NCI-H1930 (cell line): ENCODE measurements at places on chromosomes 5 and 9.

GRCh38 chr9:6923086-6923485 lies 165.3 kb downstream of the KDM4C start:
- DNase-seq, result no peak

DNA sequence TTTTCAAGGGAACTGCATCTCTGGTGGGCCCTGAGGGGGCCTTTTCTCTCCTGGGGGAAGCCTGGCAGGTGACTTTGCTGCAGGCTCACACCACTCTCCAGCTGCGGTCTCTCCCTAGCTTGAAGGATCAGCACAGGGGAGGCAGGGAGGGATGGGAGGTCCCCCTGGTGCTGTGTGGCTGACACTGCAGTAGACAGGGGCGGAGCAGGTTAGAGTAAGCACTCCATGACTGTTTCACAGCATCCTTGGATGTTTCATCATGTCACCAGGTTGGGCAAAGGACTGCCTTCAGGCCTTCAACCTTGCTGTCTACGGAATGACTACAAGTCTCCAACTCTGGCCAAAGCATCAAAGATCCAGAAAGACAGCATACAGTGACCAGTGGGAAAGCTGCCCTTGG lies 470.7 kb downstream of the CDK5RAP2 start:
- DNase-seq, result peak; percentile 60

DNA sequence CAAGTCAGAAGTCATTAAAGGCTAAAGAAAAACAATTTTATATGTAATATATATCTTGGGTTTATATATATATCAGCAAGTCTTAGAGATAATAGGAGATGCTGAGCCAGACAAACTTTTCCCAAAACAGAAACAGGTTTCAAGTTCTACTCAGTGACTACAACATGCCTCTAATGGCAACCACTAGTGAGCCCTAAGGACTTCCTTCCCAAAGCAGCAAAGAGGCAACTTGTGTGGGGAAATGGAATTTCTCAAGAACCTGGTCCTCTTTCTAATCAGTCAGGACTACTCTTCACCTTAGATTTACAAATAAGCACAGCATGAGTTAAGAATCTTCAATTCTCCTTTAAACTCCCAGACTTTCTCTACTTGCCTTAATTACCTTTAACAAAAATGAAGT lies 17.6 kb downstream of the RNF38 start:
- no peak for DNase-seq

GRCh38 chr5:102277144-102277543 lies 18.9 kb downstream of the SLCO4C1 start:
- DNase-seq, result no peak

- DNase-seq, result no peak
Observed at GRCh38 chr9:87867391-87867790, 15.3 kb upstream of the SPATA31E1 start.

GRCh38 chr9:125764198-125764597 lies 17.0 kb downstream of the PBX3 start:
- no peak for DNase-seq
